ENCODE measurements at places on chromosomes 7 and 10.

- no peak for DNase-seq
Observed at GRCh38 chr10:43573250-43574000, 991 bp downstream of the ZNF239 start.

DNA sequence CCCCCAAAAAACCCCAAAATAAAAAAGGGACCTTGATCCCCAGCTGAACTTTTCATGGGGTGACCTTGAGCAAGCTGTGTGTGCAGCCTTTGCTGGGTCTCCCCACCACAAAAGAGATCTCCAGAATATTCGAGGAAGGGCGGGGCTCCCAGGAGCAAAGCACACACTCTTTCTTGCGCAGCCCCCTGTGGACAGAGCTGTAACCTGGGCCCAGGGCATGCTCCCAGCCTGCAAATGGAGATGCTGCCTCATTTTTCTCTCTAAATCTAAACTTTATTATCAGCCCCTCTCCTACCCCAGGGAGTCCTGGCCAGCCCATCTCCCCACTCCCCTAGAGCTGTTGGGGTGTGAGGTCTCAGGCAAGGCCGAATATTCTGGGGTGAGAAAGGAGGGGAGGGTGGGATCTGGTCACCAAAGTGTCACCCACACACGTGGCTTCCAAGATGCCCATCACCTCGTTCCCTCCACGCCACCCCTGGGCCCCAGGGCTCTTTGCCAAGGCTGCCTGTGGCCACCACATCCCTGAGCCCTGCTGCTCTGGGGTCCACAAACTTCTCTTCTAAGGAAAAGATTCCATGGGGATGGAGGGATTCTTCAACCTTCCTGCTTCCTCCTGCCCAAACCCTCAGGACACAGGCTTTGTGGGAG is 1.7 kb upstream of the CALML3 start:
- DNase-seq, result no peak

DNA sequence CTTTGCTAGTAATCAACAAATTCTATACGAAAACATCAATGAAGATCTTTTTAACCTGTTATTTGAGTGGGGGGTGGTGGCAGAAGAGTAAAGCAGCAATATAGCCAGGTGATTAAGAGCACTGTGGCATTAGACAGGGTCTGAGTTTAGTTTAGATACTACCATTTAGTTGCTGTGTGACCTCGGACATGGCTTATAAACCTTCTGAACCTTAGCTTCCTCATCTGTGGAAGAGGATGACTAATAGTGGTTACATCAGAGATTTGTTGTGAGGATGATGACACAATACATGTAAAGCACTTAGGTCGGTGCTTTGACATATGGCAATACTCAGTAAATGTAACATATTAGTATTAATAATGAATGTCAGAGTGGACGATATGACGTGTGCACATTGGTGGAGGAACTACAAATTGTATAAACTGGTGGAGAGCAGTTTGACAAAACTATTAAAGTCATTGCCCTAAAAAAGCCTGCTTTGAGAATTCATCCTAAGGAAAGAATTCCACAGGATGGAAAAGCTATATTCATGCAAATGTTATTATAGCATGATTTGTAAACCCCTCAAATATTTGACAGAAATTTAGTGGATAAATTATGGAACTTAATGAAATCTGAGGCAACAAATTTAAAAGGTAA is 24.3 kb downstream of the SPAG6 start:
- DNase-seq, result no peak

DNA sequence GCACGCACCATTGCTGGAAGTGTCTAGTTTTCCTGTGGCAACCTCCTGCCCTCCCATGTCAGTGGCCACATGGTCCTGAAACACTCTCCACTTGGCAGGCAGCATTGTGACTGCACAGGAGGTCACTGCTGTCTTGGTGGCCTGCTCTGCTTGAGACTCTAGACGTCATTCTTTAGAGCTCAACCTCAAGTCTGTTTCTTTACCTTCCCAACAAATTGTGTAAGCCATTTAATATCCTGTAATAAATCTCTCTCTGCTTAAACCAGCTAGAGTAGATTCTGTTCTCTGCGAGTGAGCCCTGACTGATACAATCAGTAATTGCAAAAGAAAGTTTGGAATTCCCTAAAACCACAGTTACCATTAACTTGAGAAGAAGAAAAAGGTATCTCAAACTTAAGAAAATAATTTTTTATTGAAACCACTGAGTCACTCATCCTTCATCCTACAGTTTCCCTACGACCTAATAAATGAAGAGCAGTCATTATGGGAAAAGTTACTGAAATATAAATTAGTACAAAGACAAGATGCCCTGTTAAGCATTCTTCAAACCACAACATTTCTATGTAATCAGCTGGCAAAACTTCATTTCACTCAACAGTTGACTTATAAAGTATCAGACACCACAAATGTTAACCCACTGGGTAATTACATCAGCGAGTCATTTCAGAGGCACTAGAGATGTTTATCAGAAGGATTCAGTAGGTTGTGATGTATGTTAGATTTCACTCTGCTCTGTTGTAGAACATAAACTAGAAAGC is 18.0 kb downstream of the SLC25A13 start:
- DNase-seq, result no peak

DNA sequence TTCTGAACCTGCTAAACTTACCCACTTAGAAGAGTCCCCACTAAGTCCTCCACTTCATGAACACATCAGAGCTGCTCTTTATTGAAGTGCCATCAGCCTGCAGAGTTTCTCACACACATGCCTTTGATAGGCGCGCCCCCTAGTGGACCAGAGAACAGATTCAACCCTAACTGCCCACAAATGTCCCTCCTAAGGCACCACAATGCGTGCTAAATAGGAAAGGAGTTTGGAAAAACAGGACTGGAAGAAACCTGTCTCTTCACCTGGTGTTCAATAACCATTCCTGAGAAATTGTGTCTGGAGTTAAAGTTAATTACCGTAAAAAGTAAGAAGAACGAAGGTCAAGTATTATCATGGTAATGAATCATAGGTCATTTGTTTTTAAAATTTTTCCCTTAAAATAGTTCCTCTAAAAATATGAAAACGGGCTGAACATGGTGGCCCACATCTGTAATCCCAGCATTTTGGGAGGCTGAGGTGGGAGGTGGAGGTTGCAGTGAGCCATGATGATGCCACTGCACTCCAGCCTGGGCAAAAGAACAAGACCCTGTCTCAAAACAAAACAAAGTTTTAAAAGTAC is 249.7 kb downstream of the ELMO1 start:
- DNase-seq, result peak; percentile 53

GRCh38 chr10:106682175-106682574 is 482.3 kb downstream of the SORCS1 start:
- DNase-seq, result no peak

DNA sequence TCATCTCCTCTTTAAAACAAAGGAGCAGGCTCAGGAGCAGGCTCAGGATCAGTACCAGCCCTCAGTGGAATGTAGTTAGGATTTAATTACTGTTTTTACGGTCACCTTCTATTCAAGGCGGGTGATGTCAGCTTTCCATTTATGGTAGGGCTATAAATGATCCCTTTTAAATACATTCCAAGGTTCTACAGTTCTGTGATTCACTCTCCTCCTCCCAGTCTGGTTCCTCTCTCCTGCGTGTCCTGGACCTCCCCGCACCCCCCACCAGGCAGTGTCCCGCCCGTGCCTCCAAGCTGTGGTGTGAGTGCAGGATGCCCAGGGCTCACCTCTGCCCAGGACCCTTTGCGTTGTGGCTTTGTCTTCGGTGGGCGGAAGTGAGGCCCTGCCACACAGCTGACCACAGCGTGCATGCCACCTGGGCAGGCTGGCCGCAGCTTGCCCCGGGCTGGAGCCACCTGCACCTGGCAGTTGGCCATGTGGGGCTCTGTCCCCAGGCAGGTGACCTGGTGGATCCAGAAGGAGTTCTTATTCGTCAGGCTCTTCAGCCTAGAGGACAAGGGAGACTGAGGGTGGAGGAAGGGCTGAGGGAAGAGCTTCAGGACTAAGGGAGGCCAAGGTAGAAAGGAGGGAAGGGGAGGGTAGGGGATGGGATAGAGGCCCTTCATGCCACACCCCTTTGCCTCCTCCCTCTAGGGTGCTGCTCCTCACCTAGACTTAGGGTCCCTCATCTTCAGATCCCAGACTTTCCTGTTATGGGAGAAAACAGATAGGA is 9.1 kb downstream of the LOXL4 start:
- DNase-seq, result no peak

DNA sequence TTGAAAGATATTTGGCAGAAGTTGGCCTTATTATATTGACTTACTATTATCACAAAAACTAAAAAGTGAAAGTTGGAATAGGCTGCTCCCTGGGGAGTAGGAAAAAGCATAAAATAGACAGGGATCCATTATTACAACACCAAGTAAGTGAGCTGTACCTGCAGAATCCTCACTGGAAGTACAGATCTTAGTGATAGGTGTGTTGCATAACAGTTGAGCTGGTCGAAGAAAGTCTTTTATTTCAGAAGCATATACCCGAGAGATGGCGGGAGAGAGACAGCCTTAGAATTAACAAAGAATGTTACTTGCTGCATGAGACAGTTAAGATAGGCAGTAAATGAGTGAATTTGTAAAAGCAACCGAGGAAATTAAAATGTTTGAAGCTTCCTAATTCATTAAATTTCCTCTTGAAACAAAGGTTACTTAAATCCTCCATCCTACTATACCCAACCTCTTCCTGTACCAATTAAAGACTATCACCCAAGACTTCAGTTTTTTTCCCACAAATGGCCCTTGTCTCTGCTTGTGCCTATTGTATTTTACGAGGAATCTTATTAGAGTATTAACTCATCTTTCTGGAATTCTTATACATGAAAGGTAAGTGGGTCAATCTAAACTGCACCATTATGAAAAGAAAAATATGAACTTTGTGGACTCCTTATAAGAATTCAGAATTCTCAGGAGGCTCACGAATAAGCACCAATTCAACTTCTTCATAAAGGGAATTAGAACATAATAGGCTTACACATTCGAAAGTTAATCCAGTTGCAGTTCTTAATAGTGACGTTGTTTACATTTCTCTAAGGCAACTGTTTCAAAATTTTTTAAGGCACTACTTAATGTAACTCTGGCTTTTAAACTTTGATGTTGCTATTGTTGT is 56.2 kb downstream of the CREM start:
- DNase-seq, result no peak

DNA sequence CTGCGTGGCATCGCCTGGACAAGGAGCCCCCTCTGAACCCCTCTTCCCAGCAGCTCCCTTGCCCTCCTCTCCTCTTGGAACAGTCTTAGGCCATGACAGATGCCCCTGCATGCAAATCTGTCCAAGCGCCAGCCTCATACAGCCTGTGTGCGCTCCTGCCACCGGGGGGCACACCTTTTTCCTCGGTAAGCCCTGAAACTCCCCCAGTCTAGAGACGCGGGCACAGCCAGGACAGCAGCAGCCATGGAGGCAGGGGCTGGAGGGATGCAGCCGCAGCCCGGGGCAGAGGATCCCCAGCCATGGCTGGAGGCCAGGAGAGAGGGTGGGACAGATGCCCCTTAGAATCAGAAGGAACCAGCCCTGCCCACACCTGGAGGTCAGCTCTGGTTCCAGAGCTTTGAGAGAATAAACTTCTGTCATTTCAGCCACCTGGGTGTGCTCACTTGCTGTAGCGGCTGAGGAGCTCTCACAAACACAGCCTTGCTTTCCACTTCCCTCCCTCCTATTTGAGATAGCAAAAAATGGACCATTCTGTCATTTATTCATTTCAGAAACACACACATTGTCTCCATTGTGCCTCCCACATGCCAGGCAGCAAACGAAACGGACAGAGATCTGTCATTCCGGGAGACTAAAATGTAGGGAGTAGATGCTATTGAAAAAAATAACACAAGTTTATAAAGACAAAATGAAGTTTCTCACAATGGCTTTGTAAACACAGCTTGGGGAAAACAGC is 241.5 kb downstream of the WDR37 start:
- no peak for DNase-seq

DNA sequence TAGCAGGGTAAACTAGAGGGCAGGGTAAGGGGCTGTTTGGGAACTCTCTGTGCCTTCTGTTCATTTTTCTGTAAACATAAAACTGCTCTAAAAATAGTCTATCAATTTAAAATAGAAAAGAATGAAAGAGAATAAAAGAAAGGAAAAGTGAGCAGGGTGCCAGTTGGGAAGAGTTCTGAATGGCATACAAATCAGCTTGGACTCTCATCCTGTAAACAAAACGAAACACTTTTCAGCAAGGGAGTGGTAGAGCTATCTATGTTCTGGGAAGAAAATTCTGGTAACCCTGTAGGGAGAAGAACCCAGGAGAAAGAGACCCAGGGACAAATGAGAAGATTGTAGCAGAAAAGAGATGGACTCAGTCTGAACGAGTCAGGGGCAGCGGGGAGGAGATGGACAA is 24.6 kb downstream of the SCRN1 start:
- no peak for DNase-seq

GRCh38 chr7:158651968-158652565 is 52.5 kb downstream of the NCAPG2 start:
- no peak for DNase-seq

DNA sequence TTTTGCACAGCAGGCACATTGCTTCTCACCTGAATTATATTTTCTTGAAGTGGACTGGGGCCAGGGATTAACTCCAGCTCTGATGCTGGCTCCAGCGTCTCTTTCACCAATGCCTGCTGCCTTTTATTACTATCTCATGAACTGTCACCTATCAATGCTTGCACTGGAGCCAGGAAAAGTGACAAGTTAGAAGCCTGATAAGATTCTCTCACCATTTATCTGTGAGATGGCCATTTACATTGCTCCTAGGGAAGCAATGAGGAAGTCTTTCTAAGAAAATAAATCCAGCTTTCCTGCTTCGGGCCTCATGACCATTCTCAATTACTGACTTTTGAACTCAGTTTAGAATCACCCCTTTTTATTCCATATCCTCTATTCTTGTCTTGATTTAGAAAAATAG is 48.5 kb upstream of the LRRTM3 start:
- DNase-seq, result no peak

DNA sequence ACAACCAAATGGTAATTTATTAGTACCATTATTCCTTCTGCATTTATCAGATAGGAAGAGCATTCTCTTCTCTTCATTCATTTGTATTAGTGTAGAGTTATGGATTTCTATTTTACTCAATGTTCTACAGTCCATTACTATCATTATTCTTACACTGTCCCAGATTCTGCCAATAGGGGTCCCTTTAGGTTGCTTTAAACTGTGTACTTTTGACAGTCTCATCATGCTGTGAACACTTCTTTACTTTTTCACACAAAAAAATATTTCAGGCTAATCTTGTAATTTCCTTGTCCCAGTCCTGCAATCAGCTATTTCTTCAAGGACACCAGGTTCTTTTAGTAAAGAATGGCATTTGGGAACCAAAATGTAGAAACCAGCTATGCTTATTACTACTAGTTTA is 99.3 kb downstream of the ZNF248 start:
- no peak for DNase-seq

- DNase-seq, result no peak
Observed at GRCh38 chr10:51382181-51382580, 307.9 kb downstream of the PRKG1 start.

GRCh38 chr10:21527598-21528235 is 2.2 kb upstream of the SKIDA1 start:
- DNase-seq, result no peak

DNA sequence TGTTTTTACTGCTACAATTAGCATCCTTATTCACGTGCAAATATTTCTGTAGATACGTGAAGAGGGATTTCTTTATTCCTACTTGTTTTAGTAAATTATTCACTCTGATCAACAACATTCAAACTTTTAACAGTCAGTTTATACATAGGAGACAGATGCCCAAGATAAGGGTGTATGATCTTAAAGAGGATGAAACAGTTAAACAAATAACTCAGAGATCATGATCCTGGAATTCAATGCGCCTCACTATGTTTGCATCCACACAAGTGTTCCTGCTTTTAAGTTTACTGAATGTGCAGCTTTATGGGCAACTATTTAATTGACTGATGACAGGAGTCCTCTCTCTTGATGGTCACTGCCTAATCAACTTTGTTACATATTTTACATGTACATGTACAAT is 394.8 kb downstream of the PARD3 start:
- no peak for DNase-seq

Data from activated CD4-positive, CD25-positive, alpha-beta regulatory T cell (primary cell).